NCI-H460 (cell line): ENCODE measurements at places on chromosomes 16 and 17. TPM values are rescaled to one million over a fixed set of nuclear protein-coding genes. Genes with fewer than 3 reads are reported as not detected.

Gene MTMR4
- 25.5 and 26.1 TPM in 2 replicates for total RNA-seq

Gene MT4
- total RNA-seq = not detected in 2 replicates

Gene ABCA10
- 6.9 and 7.2 TPM in 2 replicates for total RNA-seq

Gene CDRT15
- not detected in 2 replicates for total RNA-seq

Gene SLC5A2
- not detected in 2 replicates for total RNA-seq

Gene CD300H
- total RNA-seq = not detected in 2 replicates

Gene PDILT
- not detected in 2 replicates for total RNA-seq

Gene KRTAP4-4
- not detected in 2 replicates for total RNA-seq

Gene HSPB9
- 0.07 TPM in 1 of 2 replicates, not detected in the other for total RNA-seq

Gene ARL5C
- not detected in 2 replicates for total RNA-seq

Gene KRT31
- not detected in 2 replicates for total RNA-seq

Gene TMC7
- 4.1 and 5.6 TPM in 2 replicates for total RNA-seq

Gene TAT
- total RNA-seq = 0.02 TPM in 1 of 2 replicates, not detected in the other

Gene EPX
- not detected in 2 replicates for total RNA-seq

Gene BRIP1
- total RNA-seq = 4.8 and 4.9 TPM in 2 replicates

Gene ARHGAP44
- 2.1 and 2.5 TPM in 2 replicates for total RNA-seq

Gene CEP95
- total RNA-seq = 25.9 and 39.1 TPM in 2 replicates

Gene MSLN
- 0.29 and 0.54 TPM in 2 replicates for total RNA-seq

Gene OTOP2
- total RNA-seq = not detected in 2 replicates

Gene SHISA6
- total RNA-seq = not detected in 2 replicates

Gene EVPLL
- total RNA-seq = not detected in 2 replicates

Gene TNFRSF17
- not detected in 2 replicates for total RNA-seq

Gene ACADVL
- 249 and 250 TPM in 2 replicates for total RNA-seq

Gene SPPL2C
- not detected in 2 replicates for total RNA-seq

Gene ADORA2B
- 10.0 and 10.6 TPM in 2 replicates for total RNA-seq

Gene CA7
- not detected in 2 replicates for total RNA-seq

Gene KRT20
- total RNA-seq = not detected in 2 replicates

Gene OR4D1
- not detected in 2 replicates for total RNA-seq

Gene AKAP1
- total RNA-seq = 22.0 and 22.2 TPM in 2 replicates

Gene ODAD4
- 0.46 and 1.3 TPM in 2 replicates for total RNA-seq

Gene SHCBP1
- 17.6 and 23.6 TPM in 2 replicates for total RNA-seq

Gene C16orf92
- total RNA-seq = not detected in 2 replicates

Gene CIBAR2
- total RNA-seq = not detected in 2 replicates

Gene AHSP
- total RNA-seq = not detected in 2 replicates

Gene MPP3
- total RNA-seq = 9.6 and 13.4 TPM in 2 replicates

Gene CA5A
- total RNA-seq = 0.10 TPM in 1 of 2 replicates, not detected in the other

Gene TMEM92
- 0.52 and 1.4 TPM in 2 replicates for total RNA-seq

Gene GLTPD2
- total RNA-seq = not detected in 2 replicates

Gene PLCG2
- total RNA-seq = 1.3 and 2.8 TPM in 2 replicates

Gene TBC1D3C
- total RNA-seq = not detected in 2 replicates

Gene GP1BA
- not detected in 2 replicates for total RNA-seq

Gene CRYM
- total RNA-seq = not detected in 2 replicates

Gene TPSG1
- total RNA-seq = not detected in 2 replicates

Gene DOC2B
- total RNA-seq = 30.6 and 31.4 TPM in 2 replicates

Gene CALB2
- total RNA-seq = 1.6 TPM in 2 replicates

Gene FBXW10
- 0.20 and 0.35 TPM in 2 replicates for total RNA-seq

Gene NQO1
- total RNA-seq = 2,708 and 2,726 TPM in 2 replicates

Gene TBC1D3E
- not detected in 2 replicates for total RNA-seq

Gene ACSM3
- 1.6 and 2.1 TPM in 2 replicates for total RNA-seq

Gene OTOP3
- not detected in 2 replicates for total RNA-seq

Gene CCDC144A
- 0.05 TPM in 1 of 2 replicates, not detected in the other for total RNA-seq

Gene CCL8
- total RNA-seq = not detected in 2 replicates
